ENCODE measurements at places on chromosomes 13 and 19.
A peak's percentile ranks its signal among the peaks of the same experiment; 100 is the strongest.

DNA sequence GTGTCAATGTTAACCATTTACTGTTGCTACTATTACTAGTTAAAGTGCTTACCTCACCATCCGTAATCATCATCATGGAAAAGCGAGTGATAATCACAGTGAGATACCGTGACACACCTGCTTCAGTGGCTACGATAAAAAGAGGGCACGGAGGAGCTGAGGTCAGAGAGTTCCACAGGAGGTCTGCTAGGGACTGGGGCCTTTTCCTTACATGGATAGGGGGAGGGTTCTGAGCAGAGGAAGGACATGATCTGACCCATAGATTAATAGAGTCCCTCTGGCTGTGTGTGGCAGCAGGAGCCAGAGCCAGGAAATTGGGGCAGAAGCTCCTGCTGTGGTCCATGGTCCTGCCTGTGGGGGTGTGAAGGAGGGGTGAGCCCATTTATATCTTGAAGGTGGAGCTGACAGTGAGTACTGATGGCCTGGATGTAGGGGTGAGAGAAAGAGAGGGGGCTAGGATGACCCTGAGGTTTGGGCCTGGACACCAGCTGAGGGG, 136.7 kb downstream of the SIPA1L3 start:
- DNase-seq, result no peak

- DNase-seq, result no peak
Observed at GRCh38 chr19:21758296-21758695, 9.1 kb downstream of the ZNF100 start.

DNA sequence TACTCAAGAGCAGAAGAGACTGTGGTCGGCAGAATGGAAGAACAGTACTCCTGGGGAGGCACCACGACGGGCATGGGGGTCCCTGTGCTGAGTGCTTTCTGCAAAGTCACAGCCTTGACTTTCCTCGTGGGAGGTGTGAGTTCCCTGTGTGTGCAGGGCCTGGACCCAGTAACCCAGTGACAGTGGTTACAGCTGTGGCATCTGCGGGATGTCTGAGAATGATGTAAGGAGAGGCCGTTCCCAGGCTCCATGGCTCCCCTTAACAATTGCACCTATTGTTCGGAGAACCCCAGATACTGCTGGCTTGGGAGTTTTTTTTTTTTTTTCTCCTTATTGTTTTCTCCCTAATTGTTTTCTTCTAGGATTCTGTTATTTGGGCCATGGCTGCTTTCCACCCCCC, 5.1 kb upstream of the NANOS2 start:
- no peak for DNase-seq

DNA sequence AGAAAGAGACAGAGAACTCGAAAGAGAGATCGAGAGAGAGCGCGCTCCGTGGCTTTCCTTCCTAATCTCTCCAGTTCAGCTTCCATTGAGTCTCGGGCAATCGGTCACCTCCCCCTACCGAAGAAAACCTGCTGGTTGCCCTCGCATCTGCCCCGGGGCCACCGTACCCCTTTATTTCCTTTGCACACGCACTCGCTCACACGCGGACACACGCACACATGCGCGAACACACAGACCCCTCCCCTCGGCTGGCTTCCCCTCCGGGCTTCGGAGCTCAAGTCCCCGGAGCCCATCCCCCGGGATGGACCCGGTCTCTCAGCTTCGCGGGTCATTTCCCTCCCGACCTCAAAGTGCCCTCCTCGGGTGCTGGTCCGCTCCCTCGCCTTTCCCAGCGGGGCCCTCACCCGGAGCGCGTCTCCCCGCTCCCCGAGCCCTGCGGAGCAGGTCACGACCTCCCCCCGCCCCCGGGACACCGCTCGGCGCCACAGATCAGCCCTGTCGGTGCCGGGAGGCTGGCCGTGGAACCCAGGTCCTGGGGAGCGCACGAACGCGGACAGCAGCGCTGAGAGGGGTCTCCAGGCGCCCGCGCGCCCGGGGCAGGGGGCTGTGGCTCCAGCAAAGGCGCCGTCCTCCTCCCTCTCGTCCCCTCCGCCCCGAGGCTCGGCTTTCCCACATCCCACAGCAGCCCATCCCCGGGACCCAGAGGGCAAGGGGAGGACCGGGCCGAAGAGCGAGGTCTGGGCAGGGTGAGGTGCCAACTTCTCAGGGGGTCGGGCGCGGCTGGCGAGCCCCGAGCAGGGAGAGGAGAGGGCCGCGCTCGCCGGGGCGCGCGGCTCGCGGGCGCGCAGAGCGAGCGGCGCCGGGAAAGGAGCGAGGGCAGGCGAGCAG, 1.8 kb downstream of the DACH1 start:
- peak; percentile 1 for DNase-seq

DNA sequence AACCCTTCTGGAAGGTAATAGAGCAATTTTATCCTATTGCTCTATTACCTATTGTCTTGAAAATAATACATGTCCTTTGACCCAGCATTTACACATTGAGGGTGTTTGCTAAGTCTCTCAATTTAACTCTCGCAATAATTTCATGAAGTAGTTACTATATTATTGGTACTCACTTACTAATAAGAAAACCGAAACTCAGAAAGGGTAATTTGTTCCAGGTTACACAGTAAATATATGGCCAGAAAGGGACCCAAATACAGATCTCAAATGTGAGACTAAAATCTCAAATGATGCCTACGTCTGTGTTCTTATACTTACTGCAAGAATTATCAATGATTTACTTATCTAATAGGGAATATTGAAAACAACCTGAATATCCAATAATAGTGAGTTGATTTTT, 29.7 kb upstream of the FAM216B start:
- DNase-seq, result no peak

DNA sequence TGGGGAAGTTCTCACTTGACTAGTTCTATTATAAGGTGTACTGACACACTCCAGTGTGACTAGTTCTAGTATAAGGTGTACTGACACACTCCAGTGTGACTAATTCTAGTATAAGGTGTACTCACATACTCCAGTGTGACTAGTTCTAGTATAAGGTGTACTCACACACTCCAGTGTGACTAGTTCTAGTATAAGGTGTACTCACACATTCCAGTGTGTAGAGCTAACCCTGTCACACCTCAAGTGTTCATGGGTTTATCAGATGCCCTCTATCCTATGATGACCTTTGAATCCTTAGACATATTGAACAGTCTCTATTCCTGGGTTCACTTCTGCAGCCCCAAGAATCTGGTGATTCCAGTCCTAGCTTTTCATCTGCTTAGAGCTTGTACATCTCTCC, 54.6 kb upstream of the MYO16 start:
- DNase-seq, result no peak

All from brain microvascular endothelial cell (primary cell).